ENCODE measurements at places on chromosomes 1 and 21. TPM values are rescaled to one million over a fixed set of nuclear protein-coding genes. Genes with fewer than 3 reads are reported as not detected.

- no peak for DNase-seq
These were observed 430.1 kb downstream of the KCNT2 start for GRCh38 chr1:196178083-196178635.

- DNase-seq, result no peak
These were observed 8.4 kb upstream of the SERPINC1 start for GRCh38 chr1:173925306-173926242.

Gene LY9
- 0.34 TPM for polyA plus RNA-seq

DNA sequence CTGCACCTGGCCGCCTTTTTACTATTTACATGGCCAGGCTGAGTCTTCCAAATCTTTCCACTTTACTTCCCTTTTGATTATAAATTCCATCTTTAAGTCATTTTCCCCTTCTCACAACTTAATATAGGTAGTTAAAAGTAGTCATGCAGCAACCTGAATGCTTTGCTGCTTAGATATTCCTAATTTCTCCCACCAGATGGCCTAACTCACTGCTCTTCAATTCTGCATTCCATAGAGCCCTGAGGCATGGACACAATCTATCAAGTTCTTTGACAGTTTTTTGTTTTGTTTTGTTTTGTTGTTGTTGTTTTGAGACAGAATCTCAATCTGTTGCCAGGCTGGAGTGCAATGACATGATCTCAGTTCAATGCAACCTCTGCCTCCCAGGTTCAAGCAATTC lies 21.7 kb upstream of the FAAH start:
- DNase-seq, result no peak

DNA sequence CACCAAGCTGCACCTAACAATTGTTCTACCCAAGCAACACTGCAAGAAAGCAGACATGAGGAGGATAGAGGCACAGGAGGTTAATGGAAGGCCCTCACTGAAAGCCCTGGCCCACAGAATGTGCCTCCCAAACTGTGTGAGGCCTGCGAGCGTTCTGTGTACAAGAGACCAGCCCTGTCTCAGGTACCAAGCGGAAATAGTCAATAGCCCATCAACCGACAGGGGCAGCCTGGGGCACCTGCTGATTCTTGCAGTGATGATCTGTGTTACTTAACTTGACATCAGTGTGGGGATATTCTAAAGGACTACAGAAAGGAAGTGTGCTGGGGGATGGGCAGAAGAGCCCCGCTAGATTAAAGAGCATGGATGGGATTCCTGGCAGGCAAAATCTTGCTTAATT lies 392.4 kb downstream of the KCNH1 start:
- DNase-seq, result no peak

DNA sequence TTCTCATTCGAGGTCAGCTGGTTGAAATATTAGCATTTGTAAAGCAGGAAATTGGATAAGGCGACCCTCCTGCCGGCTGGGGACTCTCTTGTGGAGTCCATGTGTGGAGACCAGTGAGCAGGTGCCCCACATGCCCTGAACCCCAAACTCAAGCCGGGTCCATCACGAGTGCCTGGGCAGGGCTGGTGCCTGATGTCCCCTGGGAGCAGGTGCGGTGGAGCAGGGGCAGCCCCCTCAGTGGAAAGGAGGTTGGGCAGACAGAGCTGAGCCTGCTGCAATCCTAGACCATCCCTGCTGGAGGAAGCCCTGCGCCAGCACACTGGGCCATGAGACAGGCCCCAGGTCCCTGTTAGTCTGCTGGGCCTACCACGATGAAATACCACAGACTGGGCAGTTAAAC lies 395.6 kb downstream of the NPHP4 start:
- no peak for DNase-seq

DNA sequence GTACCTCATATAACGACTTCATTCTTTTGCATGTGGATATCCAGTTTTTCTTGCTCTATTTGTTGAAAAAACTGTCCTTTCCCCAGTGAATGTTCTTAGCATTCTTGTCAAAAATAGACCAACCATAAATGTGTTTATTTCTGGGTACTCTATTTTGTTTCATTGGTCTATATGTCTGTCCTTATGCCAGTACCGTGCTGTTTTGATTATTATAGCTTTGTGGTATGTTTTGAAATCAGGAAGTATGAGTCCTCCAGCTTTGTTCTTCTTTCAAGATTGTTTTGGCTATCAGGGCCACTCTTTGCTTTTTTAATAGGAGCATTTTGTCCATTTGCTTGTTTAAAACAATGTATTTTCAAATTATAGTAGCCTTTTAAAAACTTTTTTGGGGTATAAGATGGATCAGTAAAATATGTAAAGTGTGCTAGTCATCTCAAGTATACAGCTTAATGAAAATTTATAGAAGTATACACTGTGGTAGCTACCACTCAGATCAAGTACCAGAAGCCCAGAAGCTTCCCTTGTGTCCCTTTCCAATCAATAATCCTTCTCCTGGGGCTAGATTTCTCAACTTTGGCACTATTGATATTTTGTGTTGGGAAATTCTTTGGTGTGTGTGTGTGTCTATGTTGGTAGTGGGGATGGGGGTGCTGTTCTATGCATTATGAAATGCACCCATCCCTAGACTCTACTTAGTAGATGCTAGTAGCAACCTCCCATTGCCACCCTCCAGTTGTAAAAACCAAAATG lies 16.8 kb downstream of the MROH7 start:
- no peak for DNase-seq

Gene NOS1AP
- polyA plus RNA-seq, result 0.56 TPM

Gene PGM1
- 73.8 TPM for polyA plus RNA-seq

Gene C1orf159
- 6.4 TPM for polyA plus RNA-seq

DNA sequence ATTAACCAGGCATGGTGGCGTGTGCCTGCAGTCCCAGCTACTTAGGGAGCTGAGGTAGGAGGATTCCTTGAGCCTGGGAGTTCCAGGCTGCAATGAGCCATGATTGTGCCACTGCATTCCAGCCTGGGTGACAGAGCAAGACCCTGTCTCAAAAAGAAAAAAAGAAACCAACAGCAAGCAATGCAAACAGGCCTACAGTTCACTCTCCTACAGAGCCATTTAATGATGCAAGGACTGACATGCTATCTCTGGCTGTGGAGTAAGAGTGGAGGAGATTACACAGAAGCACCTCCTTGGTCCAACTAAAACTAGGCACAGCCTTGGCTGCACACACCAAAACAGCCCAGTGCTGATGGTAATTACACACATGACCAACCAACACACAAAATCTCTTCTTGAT lies 127.5 kb upstream of the SOD1 start:
- no peak for DNase-seq

DNA sequence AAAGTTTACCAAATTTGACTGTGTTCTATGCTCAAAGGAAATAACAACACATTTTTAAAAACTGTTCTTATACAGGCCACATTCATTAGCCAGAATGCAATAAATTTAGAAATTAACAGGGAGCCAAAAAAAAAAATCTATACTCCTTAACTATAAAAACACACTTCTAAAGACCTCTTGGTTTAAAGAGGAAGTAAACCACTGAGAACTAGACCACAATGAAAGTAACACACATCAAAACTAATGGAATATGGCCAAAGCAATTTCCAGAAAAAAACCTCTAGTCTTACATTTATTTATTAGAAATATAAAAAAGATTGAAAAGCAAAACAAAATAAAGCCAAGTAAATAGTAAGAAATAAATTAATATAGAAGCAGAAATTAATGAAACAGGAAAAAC lies 48.9 kb upstream of the GADD45A start:
- DNase-seq, result no peak

- DNase-seq, result no peak
These were observed 241.9 kb downstream of the DSCAM start for GRCh38 chr21:40605094-40605493.

DNA sequence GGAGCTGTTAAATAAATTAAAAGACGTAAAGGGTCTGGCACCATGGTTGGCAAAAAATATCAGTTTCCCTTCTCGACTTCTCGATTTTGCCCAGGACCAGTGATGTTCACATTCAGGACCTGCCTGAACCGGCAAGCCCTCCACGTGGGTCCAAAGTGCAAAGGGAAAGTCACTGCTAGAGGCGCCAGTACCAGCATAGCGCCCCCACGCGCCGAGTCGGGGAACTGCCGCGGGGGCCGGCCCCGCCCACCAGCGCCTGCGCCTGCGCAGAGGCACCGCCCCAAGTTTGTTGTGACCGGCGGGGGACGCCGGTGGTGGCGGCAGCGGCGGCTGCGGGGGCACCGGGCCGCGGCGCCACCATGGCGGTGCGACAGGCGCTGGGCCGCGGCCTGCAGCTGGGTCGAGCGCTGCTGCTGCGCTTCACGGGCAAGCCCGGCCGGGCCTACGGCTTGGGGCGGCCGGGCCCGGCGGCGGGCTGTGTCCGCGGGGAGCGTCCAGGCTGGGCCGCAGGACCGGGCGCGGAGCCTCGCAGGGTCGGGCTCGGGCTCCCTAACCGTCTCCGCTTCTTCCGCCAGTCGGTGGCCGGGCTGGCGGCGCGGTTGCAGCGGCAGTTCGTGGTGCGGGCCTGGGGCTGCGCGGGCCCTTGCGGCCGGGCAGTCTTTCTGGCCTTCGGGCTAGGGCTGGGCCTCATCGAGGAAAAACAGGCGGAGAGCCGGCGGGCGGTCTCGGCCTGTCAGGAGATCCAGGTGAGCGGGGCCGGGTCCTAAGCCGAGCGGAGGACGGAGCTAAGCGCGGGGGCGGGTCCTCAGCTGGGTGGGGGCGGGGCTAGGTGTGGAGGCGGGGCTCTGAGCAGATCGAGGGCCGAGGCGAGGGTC lies at the start of gene PINK1:
Gene PINK1, plus strand, starts transcription at position 269 of the 875 bp plus-strand sequence. Its CDS starts 91 bp downstream, at position 360.
- no peak for DNase-seq

DNA sequence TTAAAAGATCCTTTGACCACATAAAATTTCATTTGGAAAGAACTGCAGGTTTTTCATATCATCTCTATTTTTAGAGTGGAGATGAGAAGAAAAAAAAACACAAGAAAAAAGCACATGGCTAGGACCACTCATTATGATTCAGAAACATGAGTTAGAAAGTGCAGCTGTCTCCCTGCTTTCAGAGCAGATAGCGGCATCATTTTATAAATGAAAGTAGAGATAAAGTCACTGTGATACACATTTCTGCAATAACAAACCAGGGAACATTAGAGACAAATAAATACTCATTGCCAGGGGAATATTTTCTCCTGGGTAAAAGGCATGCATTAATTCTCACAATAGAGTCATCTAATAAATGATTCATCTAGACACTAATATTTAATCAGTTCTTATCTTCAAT lies 87.5 kb upstream of the PLPPR4 start:
- DNase-seq, result no peak

- no peak for DNase-seq
These were observed 132.8 kb downstream of the PGBD5 start for GRCh38 chr1:230293390-230293700.

Measured in forelimb muscle (tissue), 1 donor.